ENCODE measurements at places on chromosomes 4 and X.

- DNase-seq, result no peak
These were observed 31.4 kb downstream of the MAGEB16 start for GRCh38 chrX:35829501-35829900.

- no peak for DNase-seq
These were observed 47.0 kb downstream of the NSG1 start for GRCh38 chr4:4433941-4434340.

- DNase-seq, result peak; percentile 0
These were observed 100.1 kb downstream of the REPS2 start for GRCh38 chrX:17046478-17047097.

DNA sequence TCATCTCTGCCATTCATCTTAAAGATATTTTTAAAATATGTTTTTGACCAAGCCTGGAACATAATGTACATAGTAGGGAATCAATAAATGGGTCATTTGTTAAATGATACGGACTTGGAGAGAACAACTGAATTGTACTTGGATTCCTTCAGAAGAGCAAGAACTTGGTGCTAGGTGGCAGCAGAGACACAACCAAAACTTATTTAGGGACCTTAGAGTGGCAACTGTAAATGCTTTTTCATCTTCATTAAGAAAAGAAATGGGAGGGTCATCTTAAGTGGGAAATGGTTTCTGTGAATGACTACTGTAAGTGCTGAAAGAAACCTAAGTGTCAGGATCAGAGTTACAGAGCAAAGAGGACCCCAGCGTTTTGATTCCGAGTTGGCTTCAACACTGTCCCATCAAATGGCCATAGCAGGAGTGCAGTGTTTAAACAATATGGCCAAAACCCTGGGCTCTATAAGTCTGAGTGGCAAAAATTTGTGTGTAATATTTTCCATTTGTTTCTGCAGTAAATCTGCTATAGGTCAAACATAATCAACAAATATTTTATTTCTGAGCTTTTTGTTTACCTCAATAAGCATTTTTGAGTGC is 213.6 kb downstream of the PALLD start:
- no peak for DNase-seq

GRCh38 chrX:27445438-27445837 is 17.7 kb downstream of the PPP4R3C start:
- DNase-seq, result no peak
